Right ventricle myocardium inferior (tissue), 1 donor: ENCODE measurements at places on chromosomes 4 and X.

DNA sequence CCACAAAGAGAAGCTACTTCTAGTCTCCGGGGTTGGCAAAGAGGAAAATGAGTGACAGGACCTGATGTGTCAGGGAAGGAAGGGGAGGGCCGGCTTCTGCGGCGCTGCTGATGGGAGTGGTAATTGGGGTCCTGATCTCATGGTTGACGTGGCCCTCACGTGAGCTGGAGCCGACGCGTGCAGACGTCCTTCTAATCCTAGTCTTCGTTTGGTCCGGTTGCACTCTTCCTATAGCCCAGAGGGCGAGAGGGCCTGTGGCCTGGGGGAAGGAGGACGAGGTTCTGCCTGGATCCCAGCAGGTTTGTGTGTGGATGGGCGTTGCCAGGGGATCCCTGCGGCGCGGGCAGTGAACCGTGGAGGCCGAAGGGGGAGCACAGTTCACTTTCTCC lies at the start of gene ARMCX1:
TSS of gene ARMCX1 (plus strand) at position 186 of the 389 bp plus-strand sequence. CDS start 2,384 bp downstream, outside the sequence.
- peak; percentile 89 for DNase-seq

DNA sequence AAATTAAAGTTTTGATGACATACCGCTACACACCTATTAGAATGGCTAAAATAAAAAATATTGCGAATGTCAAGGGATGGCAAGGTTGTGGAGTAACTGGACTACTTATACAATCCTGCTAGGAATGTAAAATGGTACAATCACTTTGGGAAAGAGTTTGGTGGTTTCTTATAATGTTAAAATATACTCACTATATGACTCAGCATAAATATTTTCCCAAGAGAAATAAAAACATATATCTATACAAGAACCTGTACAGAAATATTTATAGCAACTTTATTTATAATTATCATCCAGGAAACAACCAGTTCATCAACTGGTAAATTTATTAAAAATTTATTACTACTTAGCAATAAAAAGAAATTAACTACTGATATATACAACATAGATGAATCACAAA lies 89.7 kb downstream of the SLC10A7 start:
- no peak for DNase-seq

DNA sequence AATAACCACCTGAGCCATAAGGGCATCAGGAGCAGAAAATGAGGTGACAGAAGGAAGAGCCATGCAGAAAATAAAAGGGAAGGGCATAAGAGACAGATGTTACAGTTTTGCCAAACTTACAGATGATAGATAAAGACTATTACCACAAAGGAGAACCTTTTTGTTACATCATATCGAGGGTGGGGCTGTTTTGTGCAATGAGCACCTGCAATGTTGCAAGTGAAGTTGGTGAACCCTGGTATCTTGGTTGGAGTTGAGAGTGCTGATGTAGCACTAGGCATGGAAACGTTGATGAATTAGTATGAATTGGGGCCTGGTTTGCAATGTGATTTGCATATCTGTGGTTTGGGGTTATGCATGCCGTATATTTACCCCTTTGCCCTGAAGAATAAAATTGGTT lies 119.8 kb upstream of the TEX13D start:
- no peak for DNase-seq

- DNase-seq = no peak
Observed at GRCh38 chrX:47112316-47112954, 32.1 kb downstream of the NDUFB11 start.

DNA sequence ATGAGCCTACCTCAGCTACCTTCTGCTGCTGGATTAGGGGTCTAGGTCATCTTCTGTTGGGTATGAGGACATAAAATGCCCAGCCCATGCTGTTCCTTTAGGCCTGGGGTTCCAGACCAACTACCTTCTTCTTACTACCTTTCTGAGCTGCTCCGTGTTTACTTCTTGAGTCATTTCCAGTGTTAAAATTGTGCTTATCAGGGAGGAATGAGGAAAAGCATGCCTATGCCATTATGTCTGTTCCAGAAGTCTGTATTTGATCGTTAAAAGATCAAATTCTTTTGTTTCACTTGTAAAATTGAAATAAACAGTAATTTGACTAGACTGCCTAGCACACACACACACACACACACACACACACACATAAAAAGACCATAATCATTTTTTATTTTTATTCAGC lies 1912.7 kb upstream of the TENM3 start:
- no peak for DNase-seq

DNA sequence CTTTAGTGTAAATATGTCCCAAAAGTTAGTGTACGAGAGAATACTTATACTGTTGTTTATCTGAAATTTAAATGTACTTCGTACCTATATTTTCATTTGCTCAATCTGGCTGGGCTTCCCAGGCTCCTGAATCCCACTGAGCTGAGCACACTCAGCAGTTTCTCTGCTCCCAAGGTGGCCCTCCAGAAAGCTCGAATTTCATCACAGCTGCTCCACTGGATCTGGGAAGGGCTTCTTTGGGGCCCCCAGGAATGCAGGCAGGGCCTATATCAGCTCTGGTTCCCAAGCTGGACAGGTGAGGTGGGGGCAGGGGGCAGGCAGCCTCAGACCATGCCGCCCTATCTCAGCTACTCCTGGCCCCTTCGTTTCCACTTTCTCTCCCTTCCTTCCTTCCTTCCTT lies 1.5 kb upstream of the FATE1 start:
- DNase-seq = no peak

GRCh38 chr4:42632653-42633382 lies 24.1 kb downstream of the ATP8A1 start:
- no peak for DNase-seq

DNA sequence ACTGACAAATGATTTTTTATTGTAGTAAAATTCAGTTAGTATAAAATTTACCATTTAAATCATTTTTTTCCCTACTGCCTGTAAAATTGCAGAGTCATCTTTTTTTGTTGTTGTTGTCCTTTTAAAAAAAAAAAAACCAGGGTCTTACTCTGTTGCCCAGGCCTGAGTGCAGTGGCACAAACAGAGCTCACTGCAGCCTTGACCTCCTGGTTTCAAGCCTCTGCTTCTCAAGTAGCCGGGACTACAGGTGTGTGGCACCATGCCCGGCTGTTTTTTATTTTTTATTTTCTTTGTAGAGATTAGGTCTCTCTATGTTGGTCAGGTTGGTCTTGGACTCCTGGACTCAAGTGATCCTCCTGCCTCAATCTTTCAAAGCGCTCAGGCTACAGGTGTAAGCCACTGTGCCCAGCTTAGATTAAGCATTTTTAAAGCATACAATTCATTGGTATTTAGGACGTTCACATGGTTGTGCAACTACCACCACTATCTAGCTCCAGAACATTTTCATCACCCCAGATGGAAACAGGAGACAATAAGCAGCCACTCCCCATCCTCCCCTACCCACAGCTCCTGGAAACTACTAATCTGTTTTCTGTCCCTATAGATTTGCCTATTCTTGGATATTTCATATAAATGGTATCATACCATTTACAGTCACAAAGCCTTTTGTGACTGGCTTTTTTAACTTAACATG lies 59.7 kb upstream of the PGRMC2 start:
- no peak for DNase-seq

DNA sequence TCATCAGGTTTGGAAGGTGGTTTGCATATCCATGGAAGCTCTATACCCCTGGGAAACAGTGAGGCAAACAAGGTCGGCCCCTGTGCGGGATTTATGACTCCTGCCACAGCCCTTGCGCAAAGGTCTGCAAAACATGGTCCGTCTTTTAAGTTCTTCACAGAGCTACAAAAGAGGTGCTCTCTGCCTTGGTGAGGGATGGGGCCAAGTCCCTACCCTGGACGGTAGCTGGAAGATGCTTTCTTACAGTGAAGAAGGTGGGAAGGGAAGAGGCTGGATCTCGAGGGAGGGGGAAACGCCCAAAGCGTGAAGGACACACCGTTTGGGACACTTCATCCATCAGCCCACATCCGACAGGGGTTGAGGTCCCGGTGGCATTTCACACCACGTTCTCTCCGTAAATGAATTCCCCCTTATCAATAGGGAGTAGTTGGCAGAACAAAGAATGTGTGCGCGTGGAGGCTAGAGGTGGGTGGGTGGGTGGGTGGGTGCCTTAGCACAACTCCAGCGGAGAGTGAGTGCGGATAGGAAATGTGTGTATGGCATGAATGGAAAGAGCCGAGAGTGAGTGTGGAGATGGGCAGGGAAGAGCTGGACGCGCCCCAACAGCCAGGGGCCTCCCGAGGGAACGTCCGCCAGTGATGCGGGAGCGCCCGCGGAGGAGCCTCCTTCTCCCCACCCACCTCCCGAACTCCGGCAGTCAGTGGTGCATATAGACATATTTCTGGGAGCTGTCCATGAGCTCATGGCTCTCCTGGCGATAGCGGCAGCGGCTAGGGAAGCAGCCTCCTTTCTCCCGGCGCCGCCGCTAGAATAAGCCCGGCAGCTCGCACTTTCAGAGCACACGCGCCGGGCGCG lies 68.3 kb downstream of the LARP7 start:
- DNase-seq = peak; percentile 71

DNA sequence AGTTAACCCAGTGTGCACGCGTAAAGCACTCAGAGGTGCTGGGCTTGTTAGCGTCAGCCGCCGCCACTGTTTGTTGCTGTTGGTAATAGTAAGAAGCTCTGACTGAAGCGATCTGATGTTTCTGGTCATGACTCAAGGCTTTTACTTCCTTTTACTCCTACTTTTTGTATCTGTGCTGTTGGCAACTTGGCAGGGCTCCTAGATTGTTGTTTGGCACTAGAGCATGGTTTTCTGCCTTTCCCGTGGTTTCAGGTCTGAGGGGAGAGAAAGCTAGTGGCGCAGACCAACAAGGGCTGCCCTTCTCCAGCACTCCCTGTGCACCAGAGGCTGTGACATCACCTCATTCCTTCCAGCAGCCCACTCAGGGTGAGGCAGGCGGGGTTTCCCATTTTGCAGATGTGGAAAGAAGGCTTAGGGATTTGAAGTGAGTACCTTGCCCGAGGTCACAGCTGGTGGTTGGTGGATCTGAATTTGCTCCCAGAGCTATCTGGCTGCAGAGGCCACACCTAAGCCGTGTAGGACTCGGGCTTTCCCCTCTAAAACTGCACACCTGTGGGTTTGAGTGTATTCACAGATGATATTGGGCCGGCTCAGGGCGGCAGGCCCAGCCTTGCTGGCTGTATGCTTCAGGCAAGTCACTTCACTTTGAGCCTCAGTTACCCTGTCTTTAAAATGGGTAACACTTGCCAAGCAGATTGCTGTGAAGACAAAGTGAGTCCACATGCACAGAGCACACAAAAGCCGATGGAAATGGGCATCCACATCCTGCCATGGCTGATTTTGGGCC lies 51.2 kb upstream of the TADA2B start:
- no peak for DNase-seq

- no peak for DNase-seq
Observed at GRCh38 chrX:50941638-50942037, 31.1 kb downstream of the BMP15 start.

DNA sequence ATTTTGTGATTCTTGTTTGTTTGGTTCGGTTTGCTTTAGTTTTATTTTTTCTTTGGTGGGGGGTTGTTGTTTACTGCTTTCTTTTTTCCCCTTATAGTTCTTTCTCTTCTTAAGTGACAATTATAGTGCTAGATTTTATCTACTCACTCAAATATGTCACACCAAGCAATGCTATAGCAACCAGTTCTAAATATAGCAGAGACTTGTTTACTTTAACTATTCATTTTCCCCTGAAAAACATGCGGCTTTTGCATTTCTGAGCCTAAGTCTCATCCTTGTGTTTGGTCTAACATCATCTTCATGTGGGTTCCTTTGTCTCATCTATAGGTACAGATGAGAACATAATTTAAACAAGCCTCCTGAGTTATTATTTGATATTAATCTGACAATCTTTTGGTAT lies 676.6 kb downstream of the FAT4 start:
- DNase-seq = no peak

DNA sequence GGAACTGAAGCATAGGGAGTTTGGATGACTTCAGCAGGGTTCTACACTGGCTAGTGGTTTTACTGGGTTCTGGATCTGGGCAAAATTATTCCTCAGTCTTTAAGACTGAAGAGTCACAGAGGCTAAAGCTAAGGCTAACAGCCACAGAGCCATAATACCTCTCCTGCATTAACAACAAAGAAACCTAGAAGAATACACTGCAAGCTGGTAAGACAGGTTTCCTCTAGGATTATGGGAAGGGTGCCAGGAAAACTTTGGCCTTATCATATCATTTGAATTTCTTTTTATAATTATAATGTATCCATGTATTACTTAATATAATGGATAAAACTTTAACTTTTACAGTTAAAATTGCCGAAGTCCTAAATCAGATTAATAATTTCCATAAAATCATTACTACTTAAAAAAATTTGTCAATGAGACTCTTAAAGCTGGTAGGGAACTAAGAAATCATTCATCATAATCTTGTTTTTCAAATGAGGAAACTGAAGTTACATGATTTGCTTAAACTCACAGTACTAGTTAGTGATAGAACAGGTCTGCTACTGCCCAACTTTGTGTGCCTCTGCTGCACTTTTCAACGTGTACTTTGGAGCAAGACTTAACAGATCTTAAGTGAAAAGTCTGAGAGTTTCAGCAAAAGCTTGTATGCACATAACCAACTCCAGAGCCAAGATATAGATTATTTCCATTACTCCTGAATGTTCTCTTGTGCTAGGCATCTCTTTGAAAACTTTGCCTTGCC lies 24.2 kb upstream of the PGRMC2 start:
- no peak for DNase-seq

DNA sequence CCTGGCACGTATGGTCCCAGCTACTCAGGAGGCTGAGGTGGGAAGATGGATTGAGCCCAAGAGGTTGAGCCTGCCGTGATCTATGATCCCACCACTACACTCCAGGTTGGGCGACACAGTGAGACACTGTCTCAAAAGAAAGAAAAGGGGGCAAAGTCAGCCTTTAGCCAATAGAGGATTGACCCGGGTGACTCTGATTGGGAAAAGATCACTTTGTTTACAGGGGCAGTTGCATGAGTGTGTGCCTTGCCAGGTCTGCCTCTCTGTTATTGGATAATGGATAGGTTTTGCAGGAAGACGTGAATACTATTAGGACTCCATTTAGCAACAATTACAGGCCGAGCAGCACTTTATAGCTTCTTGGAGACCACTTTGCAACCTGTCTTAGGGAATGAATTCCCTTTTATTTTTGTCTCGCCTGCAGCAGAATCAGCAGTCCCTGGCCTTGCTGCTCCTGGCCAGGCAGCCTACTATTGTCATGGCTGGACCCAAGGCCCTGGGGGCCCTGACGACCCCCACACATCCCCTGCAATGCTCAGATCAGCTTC lies 103.2 kb upstream of the PSAPL1 start:
- peak; percentile 16 for DNase-seq

GRCh38 chr4:98261405-98262291 lies 464 bp downstream of the RAP1GDS1 start:
- peak; percentile 78 for DNase-seq

DNA sequence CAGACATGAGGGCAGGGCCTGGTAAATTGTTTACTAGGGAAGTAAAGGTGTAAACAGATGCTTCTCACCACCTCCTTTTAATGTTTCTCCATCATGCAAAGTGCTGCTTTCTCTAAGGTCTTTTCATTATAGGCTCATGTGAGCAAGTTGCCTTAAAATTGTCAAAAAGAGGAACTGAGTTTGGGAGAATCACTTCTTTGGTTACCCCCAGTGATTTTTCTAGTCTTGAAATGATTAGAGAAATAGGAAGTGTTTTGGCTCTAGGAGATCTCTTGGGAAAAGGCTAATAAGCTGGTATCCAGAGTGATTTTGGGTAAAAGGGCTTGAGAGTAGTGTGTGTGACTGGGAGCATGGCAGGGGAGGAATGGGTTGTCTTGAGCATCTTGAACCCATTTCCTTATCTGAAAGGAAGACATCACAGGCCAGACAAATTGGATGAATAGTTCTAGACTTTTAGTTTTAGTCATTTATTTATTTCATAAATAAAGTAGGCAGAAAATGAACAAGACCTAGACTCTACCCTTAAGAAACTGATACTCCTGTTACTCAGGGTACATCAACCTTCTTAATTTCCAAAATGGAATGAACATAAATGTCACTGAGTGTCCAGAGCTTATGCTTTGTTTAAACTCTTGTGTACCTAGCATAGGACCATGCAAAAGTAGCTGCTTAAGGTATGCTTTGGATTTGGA lies 14.2 kb downstream of the GRPR start:
- no peak for DNase-seq
